ENCODE measurements at places on chromosomes 12 and 14.

DNA sequence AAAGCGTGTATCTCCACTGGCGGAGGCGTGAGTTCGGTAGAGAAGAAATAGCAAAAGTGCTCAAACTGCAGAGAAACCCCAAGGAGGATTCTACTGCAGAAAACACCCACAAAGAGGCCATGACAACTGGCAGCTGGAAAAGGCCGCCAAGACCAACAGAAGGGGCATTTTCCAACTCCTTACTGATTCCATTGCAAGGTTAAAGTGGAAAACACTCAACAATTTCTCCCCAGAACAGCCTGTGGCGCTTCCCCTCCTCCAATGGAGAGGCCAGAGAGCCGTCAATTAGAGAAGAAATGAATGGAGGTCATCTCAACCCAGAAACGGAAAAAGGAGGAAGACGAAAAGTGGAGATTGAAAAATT is 618 bp upstream of the ANKRD52 start:
- no peak for DNase-seq

- no peak for DNase-seq
These were observed 393.8 kb downstream of the NPAS3 start for GRCh38 chr14:33332497-33332896.

- DNase-seq, result no peak
These were observed 30.6 kb downstream of the CMKLR1 start for GRCh38 chr12:108308395-108309085.

DNA sequence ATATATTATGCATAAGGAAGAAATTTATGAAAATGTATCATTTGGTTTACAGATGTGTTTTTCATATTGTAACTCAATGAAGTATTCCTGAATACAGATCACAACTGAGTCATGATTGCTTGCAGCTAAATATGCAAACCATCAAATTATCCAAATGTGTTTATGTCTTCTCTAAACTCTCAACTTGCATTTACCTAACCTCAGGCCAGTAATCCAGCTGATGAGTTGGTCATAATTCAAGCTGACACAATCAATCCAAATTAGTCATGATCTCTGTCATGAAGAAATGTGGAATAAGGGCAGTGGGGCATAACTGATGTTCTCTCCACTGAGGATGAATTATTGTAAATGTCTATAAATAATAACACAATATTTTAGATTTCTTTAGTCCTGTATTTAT is 104.8 kb upstream of the CNTN1 start:
- DNase-seq, result no peak

GRCh38 chr12:119819322-119819721 is 57.8 kb downstream of the CIT start:
- DNase-seq, result no peak

- no peak for DNase-seq
These were observed 16.1 kb downstream of the FSCB start for GRCh38 chr14:44490966-44491365.

GRCh38 chr14:54893151-54893760 is 9.4 kb downstream of the GCH1 start:
- no peak for DNase-seq

- DNase-seq, result no peak
These were observed 84.1 kb upstream of the GNG2 start for GRCh38 chr14:51776102-51776894.

- DNase-seq, result no peak
These were observed 6.5 kb downstream of the PDE3A start for GRCh38 chr12:20374795-20375194.

- no peak for DNase-seq
These were observed 628.6 kb downstream of the NRXN3 start for GRCh38 chr14:78798757-78799156.

DNA sequence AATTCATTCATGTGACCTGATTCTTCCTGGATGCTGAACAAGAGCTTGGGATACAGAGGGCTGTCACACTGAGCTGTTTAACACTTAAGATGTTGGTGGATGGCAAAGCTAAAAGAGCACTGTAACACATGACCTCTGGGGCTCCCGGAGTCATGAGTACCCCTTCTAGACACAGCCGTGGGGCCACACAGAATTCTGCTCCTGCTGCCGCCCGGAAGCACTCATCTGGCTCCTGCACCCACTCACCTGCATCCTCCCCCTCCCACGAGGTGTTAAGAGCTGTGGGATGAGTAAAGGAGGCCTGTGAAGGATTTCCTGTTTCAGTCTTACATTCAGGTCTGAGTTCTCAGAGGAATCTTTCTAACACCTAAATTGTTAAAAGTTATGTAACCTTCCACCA is 78.0 kb upstream of the SSTR1 start:
- DNase-seq, result no peak

DNA sequence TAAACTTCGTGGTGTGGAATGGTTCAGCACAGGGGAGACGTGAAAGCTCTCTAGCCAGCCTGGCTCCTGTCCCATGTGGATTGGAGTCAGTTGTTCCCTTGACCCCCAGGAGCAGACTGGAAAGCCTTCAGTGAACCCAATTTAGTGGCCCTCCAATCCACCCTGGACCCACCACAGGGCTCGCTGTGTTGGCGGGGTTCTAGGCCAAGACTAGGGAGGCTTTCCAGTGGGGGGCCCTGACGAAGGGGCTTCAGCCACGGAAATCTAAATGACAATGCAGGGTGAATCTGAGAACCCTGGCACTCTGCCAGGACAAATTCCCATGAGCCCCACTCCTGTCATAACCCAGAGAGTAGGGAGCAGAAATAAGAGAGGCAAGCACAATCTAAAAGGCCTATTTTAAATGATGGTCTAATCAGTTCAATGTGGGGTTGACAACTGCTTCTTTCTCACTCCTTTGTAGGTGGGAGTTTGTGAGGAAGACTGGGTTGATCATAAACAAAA is 110.8 kb downstream of the SLC35F4 start:
- DNase-seq, result no peak

GRCh38 chr12:6638305-6638704 is 2.5 kb upstream of the LPAR5 start:
- DNase-seq, result no peak

DNA sequence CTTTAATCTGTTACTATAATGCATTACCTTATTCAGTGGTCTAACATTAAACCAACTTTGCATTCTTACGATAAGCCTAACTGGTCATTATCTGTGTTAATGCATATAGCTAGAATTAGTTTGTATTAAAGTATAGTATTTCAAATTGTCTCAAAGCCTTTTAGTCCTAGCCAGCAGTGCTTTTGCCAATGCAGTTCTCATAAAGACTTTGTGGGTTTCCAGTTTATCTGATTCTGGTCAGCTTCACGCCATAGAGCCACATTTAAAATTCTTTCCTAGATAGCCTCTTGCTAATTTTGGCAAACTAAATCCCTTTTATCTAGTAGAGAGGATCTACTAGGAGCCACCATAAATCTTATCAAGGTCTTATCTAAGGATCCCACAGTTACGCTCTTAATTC is 78.9 kb upstream of the VASH1 start:
- DNase-seq, result no peak

DNA sequence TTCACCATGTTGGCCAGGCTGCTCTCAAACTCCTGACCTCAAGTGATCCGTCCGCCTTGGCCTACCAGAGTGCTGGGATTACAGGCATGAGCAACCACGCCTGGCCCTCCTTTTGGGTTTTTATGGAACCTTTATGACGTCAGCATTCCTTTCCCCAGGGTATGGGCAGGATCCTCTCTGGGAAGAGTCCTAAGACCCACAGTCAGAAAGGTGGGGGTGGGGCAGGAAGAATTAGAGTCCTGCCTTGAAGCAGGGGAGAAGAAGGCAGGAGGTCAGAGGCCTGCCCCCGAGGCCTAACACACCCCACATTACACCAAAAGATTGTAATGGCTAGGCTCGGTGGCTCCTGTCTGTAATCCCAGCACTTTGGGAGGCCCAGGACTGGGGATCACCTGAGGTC is 30.8 kb upstream of the CDK17 start:
- DNase-seq, result no peak

- DNase-seq, result no peak
These were observed 25.6 kb upstream of the C12orf71 start for GRCh38 chr12:27107986-27108385.

GRCh38 chr12:91965781-91966180 is 179.9 kb downstream of the BTG1 start:
- DNase-seq, result no peak
